ENCODE measurements at places on chromosomes 11 and 22.

DNA sequence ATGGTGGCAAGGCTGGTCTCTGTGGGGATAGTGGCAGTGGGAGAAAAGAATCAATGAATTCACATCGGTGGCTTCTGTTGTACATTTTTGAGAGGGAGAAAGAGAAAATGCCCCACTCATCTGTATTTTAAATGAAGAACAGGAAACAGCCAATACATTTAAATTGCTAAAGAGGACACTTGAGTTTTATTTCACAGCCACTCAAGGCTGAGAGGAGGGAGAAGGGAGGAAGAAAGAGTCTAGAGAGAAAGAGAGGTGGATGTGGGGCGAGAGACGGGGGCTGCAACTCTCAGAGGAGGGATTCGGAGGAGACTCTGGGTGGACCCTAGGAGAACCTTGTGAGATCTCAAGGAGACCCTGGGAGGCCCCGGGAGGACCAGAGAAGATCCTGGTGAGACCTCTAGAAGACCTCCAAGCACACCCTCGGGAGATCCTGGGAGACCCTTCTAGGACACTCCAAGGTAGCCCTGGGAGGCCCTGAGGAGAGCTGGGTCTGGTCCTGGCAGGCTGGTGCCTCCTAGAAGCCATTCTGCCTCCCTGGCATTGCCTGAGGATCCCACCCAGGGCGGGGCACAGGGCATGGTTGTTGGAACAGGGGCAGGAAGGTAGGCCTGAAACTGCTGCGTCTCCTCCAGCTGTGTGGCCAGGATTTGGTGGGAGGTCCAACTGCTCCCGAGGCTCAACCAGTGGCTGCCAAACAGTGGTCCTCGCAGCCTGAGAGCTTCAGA lies 91.0 kb upstream of the SHISAL1 start:
- DNase-seq: no peak

DNA sequence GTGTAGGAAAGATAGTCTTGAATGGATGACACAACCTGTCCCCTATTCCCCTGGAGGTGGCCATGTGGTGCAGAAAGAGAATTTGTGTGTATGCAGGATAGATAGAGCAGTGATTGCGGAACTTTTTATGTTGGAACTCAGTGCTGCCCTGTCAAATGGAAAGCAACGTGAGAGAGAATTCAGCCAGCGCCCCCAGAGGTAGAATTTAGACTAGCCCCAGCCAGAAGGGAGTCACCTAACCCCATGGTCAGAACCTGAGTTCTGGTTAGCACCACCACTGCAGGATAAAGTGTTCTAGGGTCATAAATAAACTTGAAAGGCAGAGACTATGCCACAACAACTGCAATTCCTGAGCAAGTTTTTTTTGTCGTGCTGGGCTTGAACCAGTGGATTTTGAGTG lies 152.9 kb upstream of the GRIA4 start:
- no peak for DNase-seq

- no peak for DNase-seq
These were observed 34.8 kb upstream of the DDI1 start for GRCh38 chr11:104001561-104002056.

DNA sequence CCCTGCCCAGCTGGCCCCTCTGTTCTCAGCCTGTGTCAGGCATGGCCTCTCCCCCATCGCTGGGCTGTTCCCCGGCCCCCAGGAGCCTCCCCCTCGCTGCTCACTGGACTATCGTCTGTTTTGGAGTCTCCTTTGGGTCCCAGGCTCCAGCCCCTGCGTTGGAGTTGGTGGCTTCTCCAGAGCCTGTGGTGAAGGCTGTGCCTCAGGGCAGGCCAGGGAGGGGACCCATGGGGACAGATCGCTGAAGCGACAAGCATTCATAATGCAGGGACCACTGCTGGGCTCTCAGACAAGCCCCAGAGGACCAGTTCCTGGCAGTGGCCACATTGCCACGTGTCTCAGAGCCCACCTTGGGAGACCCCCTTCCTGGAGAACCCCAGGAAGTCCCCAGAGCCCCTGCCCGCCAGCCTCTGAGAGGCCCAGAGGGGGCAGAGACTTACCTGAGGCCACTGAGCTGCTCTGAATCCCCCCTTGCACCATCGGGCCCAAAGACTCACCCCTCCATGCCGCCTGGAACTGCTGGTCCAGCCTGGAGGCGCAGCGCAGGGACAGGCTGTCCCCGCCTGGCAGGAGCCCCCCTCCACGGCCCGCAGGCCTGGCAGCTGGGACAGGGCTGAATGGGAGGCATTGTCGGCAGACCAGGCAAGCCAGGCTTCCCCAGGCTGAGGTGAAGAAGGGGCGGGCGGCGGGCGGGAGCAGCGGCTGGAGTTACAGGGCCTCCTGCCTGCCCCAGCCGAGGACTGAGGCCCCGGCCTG lies at the start of gene CHADL:
TSS of gene CHADL (minus strand) at position 555 of the 756 bp plus-strand sequence. CDS start at position 505, 50 bp downstream.
- no peak for DNase-seq

GRCh38 chr11:10701982-10702381 lies 8.4 kb upstream of the IRAG1 start:
- no peak for DNase-seq

- DNase-seq: no peak
These were observed 19.0 kb upstream of the SMIM35 start for GRCh38 chr11:118105657-118106305.

- DNase-seq: no peak
These were observed 14.7 kb downstream of the GATD1 start for GRCh38 chr11:762421-763072.

- DNase-seq: no peak
These were observed 88.6 kb upstream of the KCNQ1OT1 start for GRCh38 chr11:2788168-2789071.

- no peak for DNase-seq
These were observed 74.1 kb downstream of the PRSS23 start for GRCh38 chr11:86874304-86875056.

DNA sequence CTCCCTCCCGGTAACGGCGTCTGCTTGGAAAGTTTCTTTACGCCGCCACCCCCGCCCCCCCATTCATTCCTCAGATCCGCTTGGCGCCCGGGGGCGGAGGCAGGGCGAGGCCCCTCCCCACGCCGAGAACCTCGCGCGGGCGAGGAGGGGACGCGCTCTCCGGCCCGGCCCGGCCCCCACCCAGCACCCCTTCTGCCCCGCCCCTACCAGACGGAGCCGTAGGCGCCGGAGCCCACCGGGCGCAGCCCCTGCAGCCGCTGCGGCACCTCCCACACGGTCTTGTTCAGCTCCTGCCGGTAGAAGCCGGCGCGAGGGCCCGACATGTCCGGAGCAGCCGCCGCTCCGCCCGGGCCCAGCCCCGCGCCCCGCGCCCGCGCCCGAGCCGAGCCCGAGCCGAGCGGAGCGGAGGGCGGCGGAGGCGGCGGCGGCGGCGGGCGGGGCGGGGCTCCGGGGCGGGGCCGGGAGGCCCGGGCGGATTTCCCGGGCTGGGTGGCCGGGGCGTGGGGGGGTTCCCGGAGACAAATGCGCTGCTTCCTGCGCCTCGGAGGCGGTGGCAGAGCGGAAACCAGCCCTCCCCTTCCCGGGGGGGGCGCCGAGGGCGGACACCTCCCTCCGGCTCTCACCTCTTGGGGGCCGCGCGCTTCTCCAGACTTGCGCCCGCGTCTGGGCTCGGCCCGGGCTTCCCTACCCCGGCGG lies at the start of gene MAPK11:
TSS of gene MAPK11 (minus strand) at position 411 of the 696 bp plus-strand sequence. CDS start at position 323, 88 bp downstream.
- DNase-seq: peak; percentile 40

DNA sequence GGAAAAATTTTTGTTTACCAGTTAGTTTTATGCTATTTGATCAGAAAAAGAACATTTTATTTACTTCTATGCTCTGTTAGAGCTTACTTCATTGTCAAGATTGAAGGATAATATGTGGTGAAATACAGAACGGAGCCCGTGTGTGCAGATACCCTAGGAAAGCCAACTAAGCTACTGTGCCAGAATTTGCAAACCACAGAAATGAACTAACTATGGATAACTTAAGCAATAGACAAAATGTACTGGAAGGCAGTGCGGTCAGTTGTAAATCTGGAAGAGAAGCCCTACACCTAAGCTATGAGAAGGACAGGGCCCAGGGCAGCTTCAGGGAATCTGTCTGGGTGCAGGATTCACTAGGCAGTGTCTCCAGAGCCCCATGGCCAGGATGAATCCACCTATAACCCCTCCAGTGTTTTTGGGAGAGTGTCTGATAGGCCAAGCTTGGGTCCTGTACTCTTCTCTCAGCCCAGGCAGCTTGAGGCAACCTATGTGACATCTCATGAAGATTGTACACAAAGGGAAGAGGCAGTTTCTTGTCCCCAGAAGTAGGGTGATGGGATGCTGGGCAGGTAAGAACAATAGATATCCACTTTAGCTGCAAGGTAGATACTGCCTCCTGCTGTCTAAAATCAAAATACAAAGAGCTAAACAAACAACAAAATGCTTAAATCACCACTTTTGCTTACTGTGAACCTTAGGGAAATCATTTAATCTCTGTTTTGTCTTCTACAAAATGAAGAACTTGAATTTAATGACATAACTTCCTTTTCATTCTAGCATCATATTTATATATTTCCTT lies 12.1 kb downstream of the MMP7 start:
- no peak for DNase-seq

GRCh38 chr11:88489030-88489429 lies 151.5 kb upstream of the CTSC start:
- no peak for DNase-seq

DNA sequence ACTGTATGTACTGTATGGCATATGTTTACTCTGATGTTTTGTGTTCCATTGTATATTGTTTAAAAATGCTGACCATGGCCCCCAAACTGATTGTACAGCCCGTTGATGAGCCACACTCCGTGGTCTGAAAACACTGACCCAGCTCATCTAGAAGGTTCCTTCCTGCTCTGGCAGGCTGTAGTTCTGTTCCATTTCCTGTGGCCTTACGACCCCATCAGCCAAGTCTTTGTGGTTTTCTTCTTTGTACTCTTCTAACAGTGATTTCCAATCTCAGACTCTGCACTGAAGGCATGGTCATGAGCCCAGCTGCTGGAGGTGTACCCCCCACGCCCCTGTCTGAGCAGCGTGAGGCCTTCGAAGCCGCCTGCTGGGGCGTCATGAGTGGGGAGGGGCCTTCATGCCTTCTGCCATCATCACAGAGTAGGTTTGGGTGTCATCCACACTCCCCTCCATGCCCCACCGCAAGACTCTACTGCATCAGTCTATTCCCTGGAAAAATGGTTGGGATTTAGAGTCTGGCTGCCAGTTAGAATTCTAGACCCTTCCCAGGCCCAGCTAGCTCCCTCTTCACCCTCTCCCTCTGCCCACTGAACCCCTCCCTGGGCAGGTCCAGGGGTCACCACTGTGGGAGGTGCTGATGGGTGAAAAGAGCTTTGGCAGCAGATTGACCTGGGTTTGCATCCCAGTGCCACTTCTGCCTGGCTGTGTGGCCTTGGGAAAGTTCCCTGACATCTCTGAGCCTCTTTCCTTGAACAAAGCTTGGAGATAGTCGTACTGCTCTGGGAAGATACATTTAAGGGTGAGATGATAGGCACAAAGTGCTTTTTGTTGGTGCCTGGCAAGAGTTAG lies 11.3 kb upstream of the C11orf96 start:
- no peak for DNase-seq

DNA sequence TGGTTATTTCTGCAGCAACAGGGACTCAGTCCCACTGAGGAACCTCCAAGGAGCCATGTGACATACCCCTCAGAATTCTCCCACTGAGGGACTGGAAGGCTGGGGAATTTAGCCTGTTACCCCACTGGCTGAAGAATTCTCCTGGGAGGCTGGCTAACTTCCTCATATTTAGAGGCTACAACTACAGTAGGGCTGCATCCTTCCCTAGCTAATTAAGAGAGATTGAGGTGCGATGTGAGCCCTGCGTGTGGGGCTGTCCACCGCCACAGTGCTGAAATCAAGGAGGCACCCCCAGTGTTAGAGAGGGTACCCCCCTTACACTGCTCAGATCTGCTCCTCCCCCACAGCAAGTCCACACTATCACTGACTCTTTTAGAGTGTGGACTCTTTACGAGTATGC lies 21.1 kb downstream of the EIF3F start:
- DNase-seq: no peak

GRCh38 chr11:28797536-28797935 lies 689.3 kb downstream of the METTL15 start:
- DNase-seq: no peak

GRCh38 chr11:103602840-103603239 lies 433.6 kb upstream of the DDI1 start:
- no peak for DNase-seq

- DNase-seq: no peak
These were observed 800.9 kb upstream of the CHORDC1 start for GRCh38 chr11:91023731-91024130.

DNA sequence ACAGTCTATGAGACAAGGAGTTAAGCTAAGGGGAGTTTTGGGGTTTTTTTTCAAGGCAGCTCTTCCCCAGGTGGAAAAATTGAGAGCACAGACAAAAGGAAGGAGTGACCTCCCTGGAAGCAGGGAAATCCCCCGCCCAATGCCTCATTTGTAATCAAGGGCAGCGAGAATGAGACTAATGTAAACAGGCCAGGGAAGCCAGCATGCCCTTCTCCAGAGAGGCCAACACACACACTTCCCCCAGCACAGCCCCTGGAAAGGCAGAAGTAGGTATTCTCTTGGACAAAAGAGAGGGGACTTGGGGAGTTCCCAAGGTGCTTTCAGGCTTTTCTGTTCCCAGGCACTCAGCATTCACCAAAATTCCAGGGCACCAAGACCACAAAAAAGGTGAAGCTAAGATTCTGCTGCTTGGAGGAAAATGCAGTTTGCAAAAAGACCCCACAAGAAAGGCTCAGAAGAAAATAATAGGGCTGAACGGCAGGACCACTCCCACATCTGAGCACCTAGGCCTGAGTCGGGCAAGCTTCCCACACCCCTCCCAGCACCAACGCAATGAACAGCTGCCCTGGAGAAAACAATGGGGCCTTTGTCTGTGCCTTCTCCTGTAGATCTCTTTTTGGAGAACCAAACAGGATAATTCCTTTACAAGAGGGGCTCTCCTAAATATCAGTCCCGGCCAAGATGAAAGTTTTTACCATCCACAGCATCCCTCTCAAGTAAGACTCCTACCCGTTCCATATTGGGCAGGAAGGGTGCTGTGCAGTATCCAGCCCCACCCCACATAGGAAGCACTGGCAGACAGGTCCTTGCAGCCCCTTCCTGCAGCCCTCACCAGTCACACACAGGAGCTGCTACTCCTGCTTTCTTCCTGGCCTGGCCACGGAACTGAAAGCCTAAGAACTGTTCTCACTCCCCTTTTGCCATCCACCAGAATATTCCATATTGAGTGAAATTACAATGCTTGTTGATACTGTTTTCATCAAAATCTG lies 70.7 kb upstream of the AKIP1 start:
- DNase-seq: peak; percentile 12

Measured in activated CD4-positive, alpha-beta T cell treated with anti-CD3 and anti-CD28 coated beads, Interleukin-2, amount 50 U/mL, for 24 hours (primary cell).